ENCODE measurements at places on chromosomes 16 and 17.
A peak's percentile ranks its signal among the peaks of the same experiment; 100 is the strongest.

DNA sequence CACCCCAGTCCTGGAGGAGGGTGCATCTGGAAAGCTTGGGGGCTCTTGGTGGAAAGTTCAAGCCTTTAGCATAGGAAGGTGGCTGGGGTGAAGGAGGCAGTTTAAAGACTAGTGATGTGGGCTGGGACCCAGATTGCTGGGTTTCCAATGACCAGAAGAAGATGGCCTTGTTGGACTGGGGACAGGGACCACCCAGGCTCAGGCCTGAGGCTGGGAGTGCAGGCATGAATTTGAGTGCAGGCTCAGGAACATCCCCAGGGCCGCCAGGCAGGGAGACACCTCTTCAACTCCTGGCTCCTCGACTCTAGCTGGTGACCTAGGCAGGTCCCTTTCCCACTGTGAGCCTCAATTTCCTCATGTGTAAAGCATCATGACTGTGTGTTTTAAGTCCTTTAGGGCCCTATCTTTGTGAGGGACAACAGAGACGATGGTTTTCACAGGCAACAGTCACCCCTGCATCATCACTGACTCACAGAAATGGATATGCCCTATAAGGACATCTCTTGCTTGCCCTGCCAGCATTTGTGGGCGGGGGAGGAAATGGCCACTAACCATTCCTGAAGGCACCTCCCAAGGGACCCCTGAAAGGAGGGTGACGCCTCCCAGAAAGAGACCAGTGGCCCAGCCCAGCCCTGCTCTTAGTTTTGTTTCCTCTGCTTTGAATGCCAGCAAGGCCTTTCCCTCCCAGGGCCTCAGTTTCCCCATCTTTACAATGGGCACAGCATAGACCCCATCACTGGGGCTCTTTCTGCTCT is 11.1 kb downstream of the NLRC5 start:
- peak; percentile 93 for DNase-seq

DNA sequence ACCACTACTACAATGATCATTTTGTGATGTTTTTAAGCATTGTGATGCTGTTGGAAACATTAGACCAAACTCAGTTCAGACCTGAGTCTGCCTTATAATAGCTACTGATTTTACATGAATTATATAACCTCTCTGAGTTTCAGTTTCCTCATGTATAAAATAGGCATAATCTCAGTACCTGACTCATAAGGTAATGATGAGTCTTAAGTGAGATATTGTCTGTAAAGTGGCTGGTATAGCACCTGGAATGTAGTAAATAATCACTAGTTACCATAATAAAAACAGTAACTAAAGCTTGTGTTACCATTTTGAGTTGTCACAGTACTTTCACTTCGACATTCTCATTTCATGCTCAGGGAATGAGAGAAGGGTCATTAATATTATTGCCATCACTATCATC is 381.5 kb upstream of the SALL1 start:
- DNase-seq: no peak

DNA sequence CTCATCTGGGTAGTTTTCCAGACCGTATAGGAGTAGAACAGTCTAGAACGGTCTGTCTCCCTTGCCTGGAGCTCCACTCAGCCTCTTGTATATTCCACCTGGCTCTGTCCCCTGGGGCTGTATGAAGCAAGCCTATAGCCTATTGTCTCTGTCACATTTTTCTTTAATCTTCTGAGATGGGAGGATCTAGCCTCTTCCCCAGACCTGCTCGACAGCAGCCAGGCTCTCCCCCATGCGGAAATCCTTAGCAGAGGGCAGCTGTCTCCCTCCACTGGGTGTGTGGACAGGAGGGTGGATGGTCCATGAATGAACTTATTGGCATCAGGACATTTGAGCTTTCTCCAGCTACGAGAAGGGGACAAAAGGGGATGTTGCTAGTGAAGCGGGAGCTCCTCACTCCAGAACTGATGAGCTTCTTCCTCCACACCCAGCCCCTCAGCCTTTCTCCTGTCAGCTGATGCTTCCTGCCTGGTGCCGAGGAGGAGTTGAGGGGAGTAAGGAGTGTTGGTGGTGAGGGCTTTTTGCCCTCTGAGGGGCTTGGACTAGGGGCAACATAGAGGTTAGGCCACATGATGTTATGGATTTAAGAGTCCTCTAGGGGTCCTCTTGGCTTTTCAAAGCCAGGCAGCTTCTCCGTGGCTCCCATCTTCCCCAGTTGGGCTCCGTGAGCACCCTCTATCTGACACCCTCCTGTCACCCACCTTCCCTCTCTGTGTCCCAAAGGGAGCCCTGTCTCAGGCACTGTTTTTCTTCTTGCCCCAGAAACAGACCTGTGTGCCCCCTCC is 28.0 kb downstream of the ARHGAP23 start:
- no peak for DNase-seq

- DNase-seq: no peak
Measured at GRCh38 chr17:74711058-74711824, 1.5 kb downstream of the CD300LF start.

GRCh38 chr17:75778861-75779249 is 5.8 kb upstream of the UNK start:
- no peak for DNase-seq

DNA sequence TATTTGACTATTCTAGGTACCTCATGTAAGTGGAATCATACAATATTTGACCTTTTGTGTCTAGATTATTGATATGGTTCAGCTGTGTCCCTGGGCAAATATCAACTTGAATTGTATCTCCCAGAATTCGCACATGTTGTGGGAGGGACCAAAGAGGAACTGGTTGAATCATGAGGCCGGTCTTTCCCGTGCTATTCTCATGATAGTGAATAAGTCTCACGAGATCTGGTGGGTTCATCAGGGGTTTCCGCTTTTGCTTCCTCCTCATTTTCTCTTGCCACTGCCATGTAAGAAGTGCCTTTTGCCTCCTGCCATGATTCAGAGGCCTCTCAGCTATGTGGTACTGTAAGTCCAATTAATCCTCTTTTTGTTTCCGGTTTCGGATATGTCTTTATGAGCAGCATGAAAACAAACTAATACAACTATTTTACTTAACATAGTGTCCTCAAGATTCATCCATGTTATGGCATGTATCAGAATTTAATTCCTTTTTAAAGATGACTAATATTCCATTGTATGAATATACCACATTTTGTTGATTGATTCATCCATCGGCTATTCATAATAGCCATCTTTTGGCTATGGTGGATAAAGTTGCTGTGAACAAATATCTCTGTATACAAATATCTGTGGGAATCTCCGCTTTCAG is 129.1 kb downstream of the FTO start:
- DNase-seq: no peak

DNA sequence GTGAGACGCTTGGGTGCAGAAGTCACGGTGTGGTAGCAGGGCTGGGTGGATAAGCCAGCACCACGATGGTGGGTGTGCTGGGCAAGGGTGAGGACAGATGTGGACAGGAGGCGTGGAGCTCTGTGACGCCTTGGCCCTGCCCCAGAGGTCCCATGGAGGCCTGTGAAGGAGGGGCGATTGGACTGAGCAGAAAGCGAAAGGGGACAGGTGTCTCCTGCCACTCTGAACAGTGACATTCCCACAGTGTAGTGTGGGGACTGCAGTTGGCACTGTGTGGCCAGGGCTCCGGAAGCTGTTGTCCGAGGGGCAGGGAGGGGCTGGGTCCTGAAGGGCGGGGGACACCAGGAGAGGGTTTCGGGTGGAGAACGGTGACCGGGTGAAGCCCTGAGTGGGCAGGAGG is 7.3 kb downstream of the TBC1D24 start:
- no peak for DNase-seq

GRCh38 chr16:89363621-89364393 is 126.6 kb downstream of the ANKRD11 start:
- DNase-seq: peak; percentile 68

DNA sequence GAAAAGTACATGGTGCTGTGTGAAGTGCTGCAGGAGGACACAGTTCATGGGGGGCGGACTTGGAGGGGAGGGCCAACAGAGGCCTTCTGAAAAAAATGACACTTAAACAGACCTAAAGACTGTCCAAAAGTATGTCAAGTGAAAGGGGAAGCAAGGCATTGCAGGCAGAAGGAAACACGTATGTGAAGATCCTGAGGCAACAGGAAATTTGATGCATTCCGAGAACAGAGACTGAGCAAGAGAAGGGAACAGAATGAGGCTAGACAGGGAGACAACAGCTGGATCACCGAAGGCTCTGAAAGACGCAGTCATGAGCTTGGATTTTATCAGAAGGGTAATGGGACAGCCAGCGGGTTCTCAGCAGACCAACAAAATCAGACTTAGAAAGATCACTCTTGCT is 1.1 kb downstream of the IFT20 start:
- no peak for DNase-seq

GRCh38 chr17:66438101-66438500 is 135.7 kb downstream of the PRKCA start:
- DNase-seq: no peak

- peak; percentile 8 for DNase-seq
Measured at GRCh38 chr17:53462393-53462811, 360.3 kb upstream of the KIF2B start.

- peak; percentile 31 for DNase-seq
Measured at GRCh38 chr17:17722081-17722905, 41.0 kb downstream of the RAI1 start.

DNA sequence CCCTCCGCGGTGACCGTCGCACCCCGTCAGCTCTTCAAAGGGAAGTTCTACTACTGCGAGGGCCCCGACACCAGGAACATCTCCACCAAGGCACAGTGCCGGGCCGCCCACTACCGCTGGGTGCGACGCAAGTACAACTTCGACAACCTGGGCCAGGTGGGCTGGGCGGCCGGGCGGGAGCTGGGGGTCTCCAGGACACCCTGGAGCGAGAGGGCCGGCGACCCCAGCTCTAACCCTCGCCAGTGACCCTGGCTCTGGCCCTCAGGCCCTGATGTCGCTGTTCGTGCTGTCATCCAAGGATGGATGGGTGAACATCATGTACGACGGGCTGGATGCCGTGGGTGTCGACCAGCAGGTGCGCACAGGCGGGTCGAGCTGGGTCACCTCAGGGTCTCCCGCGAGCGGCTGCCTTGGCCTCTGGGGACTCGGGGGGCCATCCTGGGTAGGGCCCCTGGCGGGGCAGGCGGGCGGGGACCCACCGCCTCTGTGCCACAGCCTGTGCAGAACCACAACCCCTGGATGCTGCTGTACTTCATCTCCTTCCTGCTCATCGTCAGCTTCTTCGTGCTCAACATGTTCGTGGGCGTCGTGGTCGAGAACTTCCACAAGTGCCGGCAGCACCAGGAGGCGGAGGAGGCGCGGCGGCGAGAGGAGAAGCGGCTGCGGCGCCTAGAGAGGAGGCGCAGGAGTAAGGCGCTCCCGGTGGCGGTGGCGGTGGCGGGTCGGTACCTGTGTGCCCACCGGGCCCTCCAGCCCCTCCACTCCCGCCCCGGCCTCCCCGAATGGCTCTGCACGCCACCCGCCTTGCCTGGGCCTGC is 13.4 kb downstream of the TPSG1 start:
- no peak for DNase-seq

DNA sequence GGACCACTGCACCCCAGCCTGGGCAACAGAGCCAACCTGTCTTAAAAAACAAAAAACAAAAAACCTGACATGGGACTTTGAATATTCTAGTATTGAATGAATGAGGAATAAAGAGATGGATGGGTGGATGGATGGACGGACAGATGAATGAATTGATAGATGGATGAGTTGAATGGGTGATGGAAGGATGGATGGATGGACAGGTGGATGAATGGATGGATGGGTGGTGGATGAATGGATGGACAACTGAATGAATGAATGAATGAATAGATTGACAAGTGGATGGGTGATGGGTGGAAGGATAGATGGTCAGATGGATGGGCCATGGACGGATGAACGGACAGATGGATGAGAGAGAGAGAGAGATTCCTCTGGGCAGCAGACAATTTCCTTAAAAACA is 22.8 kb upstream of the CEP20 start:
- no peak for DNase-seq

GRCh38 chr16:84952335-84953189 is 58.8 kb downstream of the ZDHHC7 start:
- peak; percentile 76 for DNase-seq

- DNase-seq: no peak
Measured at GRCh38 chr17:63033142-63033541, 67.1 kb downstream of the TANC2 start.

- DNase-seq: no peak
Measured at GRCh38 chr17:73546770-73547536, 97.3 kb downstream of the SDK2 start.

GRCh38 chr17:58330997-58331814 is 2.6 kb upstream of the TSPOAP1 start:
- DNase-seq: peak; percentile 56

- no peak for DNase-seq
Measured at GRCh38 chr17:76097716-76098295, 5.8 kb downstream of the EXOC7 start.

GRCh38 chr17:48545022-48545375 is at the start of gene HOXB2:
Gene HOXB2, minus strand, starts transcription at chr17:48545109. Its CDS starts 198 bp downstream, at chr17:48544911.
- peak; percentile 73 for DNase-seq

DNA sequence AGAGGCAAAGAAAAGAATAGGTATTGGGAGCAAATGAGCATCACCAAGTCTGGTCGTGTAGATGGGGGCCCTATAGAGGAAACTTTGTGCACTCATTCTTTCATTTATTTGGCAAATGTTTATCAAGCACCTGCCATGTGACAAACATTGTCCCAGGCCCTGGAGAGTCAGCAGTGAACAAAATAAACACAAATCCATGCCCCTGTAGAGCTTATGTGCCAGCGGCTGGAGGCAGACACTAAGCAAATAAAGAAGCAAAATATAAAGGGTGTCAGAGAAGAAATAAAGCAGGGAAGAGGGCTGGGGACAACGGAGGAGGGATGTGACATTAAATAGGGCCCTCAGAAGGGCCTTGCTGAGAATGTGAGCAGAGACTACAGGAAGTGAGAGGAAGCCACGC is 45.5 kb downstream of the KATNIP start:
- no peak for DNase-seq

- DNase-seq: no peak
Measured at GRCh38 chr16:24257958-24258357, 1.8 kb downstream of the CACNG3 start.

- DNase-seq: no peak
Measured at GRCh38 chr17:80827646-80828643, 163.7 kb upstream of the CHMP6 start.

DNA sequence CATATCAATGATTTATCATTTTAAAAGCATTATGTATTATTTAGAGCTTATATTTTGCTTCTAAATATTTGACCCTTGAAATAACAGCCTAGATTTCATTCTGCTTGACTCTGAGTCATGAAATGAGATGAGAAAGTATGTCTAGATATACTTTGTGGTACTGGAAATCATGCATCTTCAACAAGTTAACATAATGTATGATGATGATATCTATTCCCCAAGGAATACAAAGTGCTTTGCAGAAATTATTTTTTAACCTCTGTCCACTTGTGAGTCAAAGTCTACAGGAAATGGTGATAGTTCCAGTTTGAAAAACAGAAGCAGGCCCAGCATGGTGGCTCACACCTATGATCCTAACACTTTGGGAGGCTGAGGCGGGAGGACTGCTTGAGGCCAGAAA is 36.1 kb downstream of the GOSR1 start:
- DNase-seq: peak; percentile 36

All from fibroblast of skin of abdomen (primary cell).